Hepatocyte (in vitro differentiated cells): ENCODE measurements at places on chromosomes 16 and 17. TPM values are rescaled to one million over a fixed set of nuclear protein-coding genes. Genes with fewer than 3 reads are reported as not detected.

Gene TRIM47
- 13.0 and 15.5 TPM in 2 replicates for total RNA-seq

Gene TUBB3
- total RNA-seq, result 50.0 and 87.2 TPM in 2 replicates

Gene ACSM5
- 2.1 and 5.5 TPM in 2 replicates for total RNA-seq

Gene FLCN
- total RNA-seq, result 51.5 and 66.2 TPM in 2 replicates

Gene PPP1R27
- total RNA-seq, result not detected in 2 replicates

Gene KRT20
- total RNA-seq, result 2.4 and 3.4 TPM in 2 replicates

Gene GLYR1
- 46.5 and 49.5 TPM in 2 replicates for total RNA-seq

Gene LRRC37A2
- total RNA-seq, result 9.5 and 9.8 TPM in 2 replicates

GRCh38 chr17:10192972-10193371 lies 5.4 kb downstream of the GAS7 start:
- H3K27me3 ChIP-seq, result peaks cover 4% of the 10 kb centered on the region
- H3K4me3 ChIP-seq, result no peak overlapping the region
- H3K36me3 ChIP-seq, result no peaks in the 10 kb centered on the region
- peaks cover 6% of the 10 kb centered on the region for H3K4me1 ChIP-seq
- peak overlapping the region; percentile 35 for H3K27ac ChIP-seq

- no peak overlapping the region for H3K4me3 ChIP-seq
- no peaks in the 10 kb centered on the region for H3K4me1 ChIP-seq
- H3K36me3 ChIP-seq, result no peaks in the 10 kb centered on the region
- no peaks in the 10 kb centered on the region for H3K27me3 ChIP-seq
- no peak overlapping the region for H3K27ac ChIP-seq
- DNase-seq, result no peak
Observed at GRCh38 chr17:71985111-71986039, 135.4 kb upstream of the SOX9 start.

DNA sequence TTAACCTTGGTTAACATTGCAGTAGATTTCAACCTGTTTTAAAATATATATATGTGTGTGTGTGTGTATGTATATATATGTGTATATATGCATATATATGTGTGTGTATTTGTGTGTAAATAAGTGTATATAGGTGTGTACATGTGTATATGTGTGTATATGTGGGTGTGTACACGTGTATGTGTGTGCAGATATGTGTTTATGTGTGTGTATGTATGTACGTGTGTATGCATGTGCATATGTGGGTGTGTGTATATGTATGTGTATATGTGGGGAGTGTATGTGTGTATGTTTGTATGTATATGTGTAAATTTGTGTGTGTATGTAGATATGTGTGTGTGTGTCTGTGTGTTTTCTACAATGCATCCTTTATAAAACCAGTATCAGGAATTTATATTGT lies 205.5 kb upstream of the FOXF1 start:
- peaks cover 15% of the 10 kb centered on the region for H3K4me1 ChIP-seq
- peak overlapping the region; percentile 86 for H3K27ac ChIP-seq
- H3K27me3 ChIP-seq, result no peaks in the 10 kb centered on the region
- DNase-seq, result no peak

- DNase-seq, result no peak
- H3K4me1 ChIP-seq, result no peaks in the 10 kb centered on the region
- H3K27ac ChIP-seq, result no peak overlapping the region
- no peaks in the 10 kb centered on the region for H3K36me3 ChIP-seq
- H3K4me3 ChIP-seq, result no peak overlapping the region
Observed at GRCh38 chr16:23748630-23749029, 6.2 kb upstream of the CHP2 start.

DNA sequence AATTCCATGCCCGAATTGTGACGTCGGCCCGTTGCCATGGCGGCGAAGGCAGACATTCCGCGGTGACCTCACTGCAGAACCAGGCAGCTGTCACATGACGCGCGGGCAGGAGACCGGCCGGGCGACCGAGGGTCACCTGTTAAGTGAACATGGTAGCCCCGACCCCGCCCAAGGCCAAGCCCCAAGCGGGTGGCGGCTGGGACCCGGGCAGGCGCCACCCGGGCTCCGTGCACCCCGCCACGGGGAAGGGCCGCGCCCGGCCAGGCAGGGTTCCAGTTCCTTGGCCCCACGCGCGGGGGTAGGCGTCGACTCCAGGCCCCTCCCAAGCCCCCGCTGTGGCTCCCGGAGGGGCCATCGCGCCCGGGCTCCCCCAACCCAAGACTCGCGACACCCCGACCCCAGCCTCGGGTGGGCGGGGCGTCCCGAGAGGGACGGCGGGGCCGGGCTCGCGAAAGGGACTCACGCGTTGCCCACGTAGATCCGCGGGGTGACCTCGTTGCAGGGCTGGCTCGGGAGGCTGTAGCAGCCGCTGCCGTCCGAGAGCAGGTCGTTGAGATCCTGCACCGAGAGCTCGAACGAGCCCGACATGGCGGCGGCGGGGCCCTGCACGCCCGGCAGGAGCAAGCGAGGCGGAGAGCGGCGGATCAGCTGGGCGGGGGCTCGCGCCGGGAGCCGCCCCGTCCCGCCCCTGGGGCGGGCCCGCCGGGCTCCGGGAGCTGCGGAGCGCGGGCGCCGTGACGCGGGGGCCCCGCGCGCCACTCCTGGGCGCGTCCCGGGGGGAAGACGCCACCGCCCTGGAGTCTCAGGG lies at the start of gene DUSP3:
Gene DUSP3, minus strand, starts transcription at position 641 of the 808 bp plus-strand sequence. Its CDS starts 53 bp downstream, at position 588.
- H3K4me1 ChIP-seq, result peaks cover 21% of the 10 kb centered on the region
- peak; percentile 98 for DNase-seq
- H3K36me3 ChIP-seq, result no peaks in the 10 kb centered on the region
- peak within 1 kb of the TSS; percentile 99 for H3K27ac ChIP-seq
- H3K27me3 ChIP-seq, result no peaks in the 10 kb centered on the region
- peak within 1 kb of the TSS; percentile 90 for H3K4me3 ChIP-seq

GRCh38 chr17:46915596-46915995 lies 7.4 kb upstream of the GOSR2 start:
- no peaks in the 10 kb centered on the region for H3K27me3 ChIP-seq
- no peak overlapping the region for H3K27ac ChIP-seq
- H3K36me3 ChIP-seq, result no peaks in the 10 kb centered on the region
- H3K4me1 ChIP-seq, result no peaks in the 10 kb centered on the region
- no peak for DNase-seq
- H3K4me3 ChIP-seq, result no peak overlapping the region

DNA sequence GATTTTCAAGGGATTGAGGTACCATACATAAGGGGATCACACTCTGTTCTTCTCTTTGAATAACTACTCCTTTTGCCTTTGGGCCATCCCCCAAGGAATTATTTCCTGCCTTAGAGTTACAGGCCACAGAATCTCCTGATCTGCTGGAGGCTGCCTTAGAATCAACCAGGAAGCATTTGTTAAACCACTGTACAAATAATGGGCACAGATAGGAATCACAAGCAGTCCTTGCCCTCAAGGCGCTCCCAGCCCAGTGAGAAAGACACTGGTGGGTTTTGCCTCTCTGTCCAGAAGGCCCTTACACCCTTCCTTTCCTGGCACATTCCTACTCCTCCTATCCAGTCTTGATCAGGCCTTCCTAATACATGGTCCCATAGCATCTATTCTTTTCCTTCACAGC lies 45.9 kb downstream of the MRTFB start:
- H3K4me3 ChIP-seq, result no peak overlapping the region
- H3K27me3 ChIP-seq, result no peaks in the 10 kb centered on the region
- no peak overlapping the region for H3K27ac ChIP-seq

GRCh38 chr17:38355251-38355650 lies 3.6 kb downstream of the SOCS7 start:
- no peaks in the 10 kb centered on the region for H3K36me3 ChIP-seq
- no peak overlapping the region for H3K4me3 ChIP-seq

DNA sequence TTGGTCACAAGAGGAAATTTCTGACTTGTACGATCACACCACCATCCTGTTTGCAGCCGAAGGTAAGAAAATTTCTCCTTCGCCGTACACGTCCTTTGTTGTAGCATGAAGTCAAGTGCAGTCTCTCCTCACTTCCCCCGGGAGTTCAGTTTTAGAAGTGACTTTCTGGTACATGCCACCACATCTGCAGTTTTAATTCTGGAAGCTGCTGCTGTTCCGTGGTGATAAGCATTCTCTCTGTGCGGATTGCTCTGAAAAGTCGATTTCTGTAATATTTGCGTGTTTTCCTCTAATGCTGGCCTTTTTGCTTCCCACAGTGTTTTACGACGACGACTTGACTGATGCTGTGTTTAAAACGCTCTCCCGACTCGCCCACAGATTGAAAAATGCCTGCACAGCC lies 20.6 kb downstream of the METTL22 start:
- H3K36me3 ChIP-seq, result no peaks in the 10 kb centered on the region
- H3K27ac ChIP-seq, result no peak overlapping the region
- H3K4me1 ChIP-seq, result no peaks in the 10 kb centered on the region
- H3K4me3 ChIP-seq, result no peak overlapping the region
- DNase-seq, result no peak
- no peaks in the 10 kb centered on the region for H3K27me3 ChIP-seq

DNA sequence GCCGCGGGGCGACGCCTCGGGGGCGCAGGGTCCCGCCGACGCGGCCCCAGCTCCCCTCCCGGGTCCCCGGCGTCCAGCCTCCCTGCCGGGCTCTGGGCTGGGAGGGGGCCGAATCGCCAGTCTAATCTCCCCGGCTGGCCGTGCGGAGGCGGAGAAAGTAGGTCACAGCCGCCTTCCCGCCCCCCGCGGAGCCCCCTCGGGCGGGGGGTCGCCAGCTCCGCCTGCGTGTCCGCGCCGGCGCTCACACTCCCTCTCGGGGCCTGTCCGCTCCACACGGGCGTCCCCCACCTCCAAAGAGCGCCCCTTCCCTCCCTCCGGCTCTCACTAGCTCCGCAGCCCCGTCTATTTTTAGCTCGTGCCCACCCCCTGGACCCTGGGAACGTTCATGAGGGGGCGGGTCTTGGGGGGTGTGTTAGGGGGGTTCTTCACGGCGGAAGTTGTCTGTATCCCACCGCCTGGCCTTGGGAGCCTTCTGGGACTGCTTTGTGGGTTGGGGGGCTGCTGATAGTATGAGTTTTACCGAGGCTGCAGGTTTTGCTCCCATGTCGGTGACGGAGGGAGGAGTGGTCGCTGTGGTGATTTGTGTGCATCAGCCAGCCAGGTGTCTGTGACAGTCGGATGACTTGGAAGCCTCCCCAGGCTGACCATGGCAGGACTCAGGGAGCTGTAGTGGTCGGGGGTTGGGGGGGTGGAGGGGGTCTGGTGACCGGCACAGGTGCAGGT lies 1.1 kb downstream of the ATP1B2 start:
- DNase-seq, result peak; percentile 55
- peaks cover 5% of the 10 kb centered on the region for H3K4me1 ChIP-seq
- H3K27me3 ChIP-seq, result peaks cover 33% of the 10 kb centered on the region
- no peaks in the 10 kb centered on the region for H3K36me3 ChIP-seq
- peak overlapping the region; percentile 47 for H3K4me3 ChIP-seq

DNA sequence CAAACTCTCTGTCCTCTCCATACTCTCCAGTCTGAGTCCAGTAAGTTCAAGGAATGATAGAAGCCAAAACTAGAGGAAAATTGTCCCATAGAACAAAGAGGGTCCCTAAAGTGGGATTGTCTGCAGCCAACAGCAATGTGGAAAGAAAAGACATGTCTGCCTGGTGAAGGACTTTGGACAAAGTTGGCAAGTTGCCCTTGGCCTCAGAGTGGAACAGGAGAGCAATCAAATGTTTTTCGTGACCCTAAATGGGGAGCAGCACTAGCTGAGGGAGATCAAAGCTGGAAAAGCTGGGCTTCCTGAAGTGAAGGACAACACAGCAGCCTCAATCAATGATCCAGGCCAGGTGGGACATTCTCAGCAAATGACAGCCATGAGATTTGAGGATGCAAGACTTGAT lies 183.5 kb downstream of the CHD9NB start:
- H3K27me3 ChIP-seq, result no peaks in the 10 kb centered on the region
- no peaks in the 10 kb centered on the region for H3K36me3 ChIP-seq
- H3K27ac ChIP-seq, result no peak overlapping the region
- H3K4me3 ChIP-seq, result no peak overlapping the region

- H3K27me3 ChIP-seq, result peaks cover 12% of the 10 kb centered on the region
- H3K36me3 ChIP-seq, result no peaks in the 10 kb centered on the region
- no peak for DNase-seq
Observed at GRCh38 chr17:7038025-7038862, 2.4 kb downstream of the SLC16A13 start.

DNA sequence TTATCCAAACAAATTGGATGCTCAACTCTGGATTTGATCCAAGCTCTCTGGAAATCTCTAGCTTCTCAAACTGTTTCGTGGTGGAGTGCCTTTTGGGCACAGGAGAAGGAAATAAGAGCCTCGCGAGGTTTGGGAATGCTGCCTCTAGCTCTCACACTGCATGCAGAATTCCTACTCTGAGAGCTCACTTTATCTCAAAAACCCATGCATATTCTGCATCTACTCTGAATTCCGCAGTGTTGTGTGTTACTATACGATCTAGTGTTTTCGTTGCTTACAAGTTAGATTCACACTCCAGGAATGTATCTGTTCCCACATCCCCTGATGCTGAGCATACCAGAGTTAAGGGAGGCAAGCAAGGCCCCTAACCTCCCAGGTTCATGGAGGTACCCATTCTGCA lies 462.7 kb downstream of the WWOX start:
- no peak overlapping the region for H3K27ac ChIP-seq
- H3K4me3 ChIP-seq, result no peak overlapping the region
- H3K4me1 ChIP-seq, result no peaks in the 10 kb centered on the region
- no peaks in the 10 kb centered on the region for H3K36me3 ChIP-seq
- no peak for DNase-seq

GRCh38 chr16:84024854-84025253 lies 17.7 kb downstream of the SLC38A8 start:
- H3K4me3 ChIP-seq, result no peak overlapping the region
- H3K36me3 ChIP-seq, result no peaks in the 10 kb centered on the region
- no peaks in the 10 kb centered on the region for H3K27me3 ChIP-seq
- no peak overlapping the region for H3K27ac ChIP-seq
- H3K4me1 ChIP-seq, result no peaks in the 10 kb centered on the region

DNA sequence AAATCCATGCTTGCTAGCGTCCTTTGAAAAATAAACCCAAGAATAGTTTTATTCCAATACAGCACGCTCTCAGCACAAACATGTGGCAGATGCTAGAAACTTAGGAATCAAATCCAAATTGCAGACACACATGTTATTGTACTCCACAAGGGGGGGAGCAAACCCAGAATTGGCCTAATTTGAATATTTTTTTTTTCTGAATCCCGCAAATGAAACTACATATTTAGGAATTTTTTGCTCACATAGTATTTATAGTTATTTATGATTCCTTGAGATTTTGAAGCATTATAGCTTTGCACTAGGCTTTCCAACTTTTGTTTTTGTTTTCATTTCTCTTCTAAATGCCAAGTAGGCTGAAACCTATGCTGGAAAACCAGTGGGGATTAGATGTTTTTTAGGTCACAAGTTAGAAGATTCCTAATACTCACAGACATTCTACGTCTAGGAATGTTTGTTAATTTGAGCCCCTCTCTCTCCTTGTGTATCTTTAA lies 59.3 kb upstream of the CDH11 start:
- no peaks in the 10 kb centered on the region for H3K36me3 ChIP-seq
- no peak overlapping the region for H3K4me3 ChIP-seq
- peak; percentile 32 for DNase-seq

GRCh38 chr16:54112451-54113206 lies 174.0 kb downstream of the IRX3 start:
- no peak overlapping the region for H3K4me3 ChIP-seq
- H3K27me3 ChIP-seq, result no peaks in the 10 kb centered on the region
- H3K36me3 ChIP-seq, result no peaks in the 10 kb centered on the region
